CD4-positive, alpha-beta T cell treated with Interleukin-21 for 1 hour (primary cell): ENCODE measurements at places on chromosomes 2 and 18.

GRCh38 chr2:98457045-98457696, 12.5 kb downstream of the INPP4A start:
- DNase-seq, result no peak

- peak; percentile 27 for DNase-seq
These were observed 13.1 kb downstream of the CCDC68 start for GRCh38 chr18:54946149-54946581.

DNA sequence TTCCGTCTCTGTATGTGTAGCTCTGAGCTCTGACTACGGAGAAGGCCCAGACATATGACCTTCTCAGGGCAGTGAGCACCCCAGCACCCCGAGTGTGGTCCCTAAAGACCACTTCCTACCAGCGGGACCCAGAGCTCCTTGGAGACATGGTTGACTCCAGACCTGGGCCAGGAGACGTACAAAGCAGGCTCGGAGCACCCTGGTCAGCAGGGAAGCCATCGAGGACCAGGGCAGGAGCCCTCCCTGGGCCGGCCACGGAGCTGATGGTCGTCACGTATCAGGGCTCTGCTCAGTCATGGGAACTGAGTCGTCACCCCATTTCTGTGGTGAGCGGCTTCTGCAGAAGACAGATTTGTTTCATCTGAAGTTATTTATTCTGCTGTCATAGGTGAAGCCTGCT, 12.8 kb upstream of the NEU4 start:
- no peak for DNase-seq

DNA sequence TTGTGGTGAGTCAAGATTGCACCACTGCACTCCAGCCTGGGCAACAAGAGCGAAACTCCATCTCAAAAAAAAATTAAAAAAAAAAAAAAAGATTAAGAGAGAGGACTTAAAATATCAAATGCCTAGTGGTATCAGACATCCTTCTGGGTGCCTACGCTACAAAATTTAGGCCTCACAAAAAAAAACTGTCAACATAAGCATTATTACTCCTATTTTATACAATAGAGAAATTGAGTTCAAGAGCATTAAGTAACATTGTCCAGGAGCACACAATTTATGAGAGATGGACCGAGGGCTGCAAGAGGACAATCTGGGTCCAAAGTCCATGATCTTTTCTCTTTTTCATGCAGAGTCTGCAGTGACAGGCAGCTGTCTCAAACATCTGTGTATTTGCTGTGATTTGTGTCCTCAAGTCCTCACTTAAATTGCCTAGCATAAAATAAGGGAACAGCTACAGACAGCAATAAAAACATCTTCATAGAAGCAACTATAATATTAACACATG, 62.4 kb downstream of the OSR1 start:
- DNase-seq, result no peak

DNA sequence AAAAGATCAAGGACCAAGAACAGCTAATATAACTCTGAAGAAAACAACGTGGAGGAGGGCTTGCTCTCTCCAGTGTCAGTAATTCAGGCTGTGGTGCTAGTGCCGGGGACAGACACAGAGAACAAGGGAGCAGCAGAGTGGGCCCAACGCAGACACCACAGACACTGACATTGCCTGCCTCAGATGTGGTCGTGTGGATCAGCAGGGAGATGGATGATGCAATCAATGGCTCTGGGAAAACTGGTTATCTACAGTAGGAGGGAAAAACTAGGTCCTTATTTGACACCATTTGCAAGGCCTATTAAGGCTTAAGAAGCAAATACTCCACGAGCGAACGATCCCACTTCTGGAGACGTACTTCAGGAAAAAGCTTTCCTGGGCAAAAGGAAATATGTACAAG, 36.1 kb downstream of the HDLBP start:
- DNase-seq, result no peak

GRCh38 chr18:50398099-50398498, 23.3 kb downstream of the SKA1 start:
- DNase-seq, result no peak

DNA sequence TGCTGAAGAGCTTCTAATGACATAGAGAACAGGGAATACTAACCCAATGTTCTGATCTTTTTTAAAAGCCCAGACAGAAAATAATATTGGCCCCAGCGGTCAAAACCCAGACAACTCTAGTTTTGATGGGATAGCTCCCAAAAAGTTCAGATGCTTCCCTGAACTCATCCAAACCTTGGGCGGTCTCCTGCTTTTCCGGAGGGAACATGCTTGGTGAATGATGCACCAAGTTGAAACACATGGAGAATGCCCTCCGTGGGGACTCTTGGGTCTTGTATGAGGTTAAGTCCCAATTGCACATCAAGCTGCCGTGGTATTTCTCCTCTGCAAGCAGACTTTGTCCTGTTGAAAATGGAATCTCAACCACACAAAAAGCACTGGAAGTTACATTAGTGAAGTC, 120.7 kb upstream of the CTAGE1 start:
- no peak for DNase-seq

GRCh38 chr18:49565612-49566011, 3.8 kb downstream of the LIPG start:
- DNase-seq, result no peak

DNA sequence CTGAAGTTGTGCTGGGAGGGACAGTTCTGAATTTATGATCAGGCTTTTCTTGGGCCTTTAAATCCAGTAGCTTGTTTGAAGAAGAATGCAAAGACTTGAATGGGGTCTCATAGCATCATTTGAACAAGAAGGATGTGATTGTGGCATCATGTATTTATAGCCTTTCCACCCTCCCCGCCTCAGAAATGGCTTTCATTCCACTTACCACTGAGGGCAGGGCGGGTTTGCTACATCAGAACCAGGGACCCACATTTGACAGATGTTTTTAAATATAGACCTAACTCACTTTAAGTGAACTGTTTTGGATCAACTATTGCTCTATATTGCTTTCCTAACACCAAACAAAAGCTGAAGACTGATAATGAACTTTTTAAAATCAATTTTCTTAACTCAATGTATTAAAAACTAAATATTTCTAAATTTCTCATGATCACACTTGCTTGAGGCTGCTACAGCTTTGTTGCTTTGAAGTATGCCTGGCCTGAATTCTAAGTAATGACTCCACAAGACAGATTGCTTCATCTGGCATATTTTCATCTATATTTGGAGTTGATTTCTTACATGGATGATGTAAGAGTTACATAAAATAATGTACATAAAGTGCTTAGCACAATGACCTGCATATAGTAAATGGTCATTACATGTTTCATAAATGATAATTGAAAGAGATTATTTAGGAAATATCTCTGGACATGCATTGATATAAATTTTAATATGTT, 1552.9 kb upstream of the SLC39A10 start:
- DNase-seq, result no peak

- no peak for DNase-seq
These were observed 53.8 kb upstream of the SPTBN1 start for GRCh38 chr2:54402350-54402749.

DNA sequence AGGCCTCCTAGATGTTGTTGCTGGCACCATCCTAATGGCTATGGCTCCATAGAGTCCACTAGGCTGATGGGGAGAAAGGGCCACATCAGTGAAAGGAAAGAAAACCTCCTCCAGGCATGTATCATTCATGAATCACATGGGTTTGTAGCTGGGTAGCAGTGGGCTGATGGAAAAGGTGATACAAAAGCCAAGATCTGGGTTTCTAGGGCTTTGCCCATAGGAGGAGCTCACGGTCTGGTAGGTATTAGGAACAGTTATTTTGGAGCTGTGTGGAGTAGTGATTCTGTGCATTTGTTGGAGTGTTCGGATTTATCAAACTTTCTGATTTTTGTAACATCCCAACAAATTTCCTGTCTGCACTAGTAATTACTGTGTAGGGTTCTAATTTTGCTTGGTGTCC, 259.2 kb downstream of the SLC4A3 start:
- no peak for DNase-seq

DNA sequence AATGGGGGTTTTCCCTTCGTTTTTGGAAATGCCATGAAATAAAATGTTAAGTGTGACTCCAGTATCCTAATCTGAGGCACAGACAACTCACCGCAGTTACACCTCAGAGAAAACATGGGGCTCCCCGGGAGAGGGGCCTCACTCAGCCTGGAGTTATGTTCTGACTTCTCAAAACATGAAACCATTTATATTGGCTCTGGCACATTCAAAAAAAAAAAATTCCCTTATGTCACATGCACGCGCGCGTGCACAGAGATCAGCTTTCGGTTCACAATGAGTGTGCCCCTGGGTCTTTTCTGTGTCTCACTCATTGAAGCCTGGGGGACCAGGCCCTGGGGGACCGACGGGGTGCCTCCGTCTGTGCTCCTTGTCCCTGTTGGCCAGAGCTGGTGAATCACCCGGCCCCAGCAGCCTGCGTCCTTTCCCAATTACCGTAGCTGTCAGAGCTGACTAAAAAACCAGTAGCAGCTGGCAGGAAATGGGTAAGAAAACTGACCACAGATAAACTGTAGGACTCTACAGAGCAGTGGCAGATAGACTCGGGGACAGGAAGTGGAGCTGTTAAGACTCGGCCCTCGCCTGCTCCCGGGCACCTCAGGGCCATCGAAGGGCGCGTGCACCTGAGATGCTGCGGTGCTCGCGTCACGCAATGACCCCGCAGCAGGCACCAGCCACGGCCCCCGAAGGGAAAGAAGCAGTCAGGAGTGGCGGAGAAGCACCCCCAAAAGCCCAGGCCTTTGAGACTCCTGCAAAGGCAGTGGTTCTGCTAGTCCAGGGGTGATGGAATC, 138.3 kb upstream of the ID2 start:
- peak; percentile 64 for DNase-seq

GRCh38 chr2:862731-863466, 87.8 kb upstream of the SNTG2 start:
- no peak for DNase-seq

DNA sequence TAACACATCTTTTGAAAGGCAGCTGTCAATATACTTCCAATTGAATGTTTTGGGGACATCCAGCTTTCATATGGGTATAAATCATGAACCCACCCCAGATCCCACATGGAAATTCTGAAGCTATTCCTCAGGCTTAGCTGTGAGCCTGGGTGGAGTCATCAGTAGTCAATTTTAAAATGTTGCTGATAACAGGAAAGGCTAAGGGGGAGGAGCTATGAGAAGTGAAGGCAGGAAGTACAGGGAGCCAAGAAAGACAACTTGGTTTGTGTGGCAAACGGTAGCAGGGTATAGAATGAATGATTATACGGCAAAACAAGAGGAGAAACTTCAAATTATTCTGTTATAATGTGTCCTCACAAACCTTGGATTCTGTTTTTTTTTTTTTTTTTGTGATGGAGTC, 108.6 kb downstream of the QPCT start:
- DNase-seq, result peak; percentile 42

DNA sequence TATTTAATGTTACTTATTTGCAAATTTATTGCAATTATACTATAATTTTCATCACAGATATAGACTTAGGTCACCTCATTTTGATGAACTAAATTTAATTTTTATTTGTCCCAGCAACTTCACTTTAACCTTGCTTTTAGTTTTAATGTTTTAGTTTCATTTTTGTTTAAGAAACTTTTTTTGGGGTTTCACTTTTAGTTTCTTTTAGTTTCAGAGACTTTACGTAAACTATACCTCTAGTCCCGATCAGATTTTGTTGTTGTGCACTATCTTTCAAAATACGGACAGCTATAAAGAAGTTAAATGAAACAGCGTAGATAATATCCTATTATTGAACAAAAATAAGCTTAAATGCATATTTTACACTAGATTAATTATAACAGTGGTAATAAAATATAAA, 460.5 kb downstream of the ERBB4 start:
- no peak for DNase-seq

DNA sequence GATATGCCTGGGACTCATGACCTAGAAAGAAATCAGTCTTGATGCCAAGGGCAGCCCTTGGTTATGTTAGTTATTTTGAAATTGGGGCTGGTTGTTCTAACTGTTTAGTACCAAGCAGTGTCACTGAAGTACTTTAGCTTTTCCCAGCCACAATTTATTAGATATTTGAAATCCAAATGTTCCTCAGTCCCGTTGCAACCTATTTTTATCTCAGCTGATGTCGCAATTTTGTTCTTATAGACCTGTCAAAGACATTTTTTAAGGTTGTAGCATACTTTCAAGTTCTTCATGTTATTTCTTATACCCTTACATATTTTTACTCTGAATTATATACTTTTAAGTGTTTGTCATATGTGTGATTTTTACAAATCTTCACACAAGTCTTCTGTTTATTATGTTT, 100.1 kb downstream of the LRP1B start:
- DNase-seq, result no peak

DNA sequence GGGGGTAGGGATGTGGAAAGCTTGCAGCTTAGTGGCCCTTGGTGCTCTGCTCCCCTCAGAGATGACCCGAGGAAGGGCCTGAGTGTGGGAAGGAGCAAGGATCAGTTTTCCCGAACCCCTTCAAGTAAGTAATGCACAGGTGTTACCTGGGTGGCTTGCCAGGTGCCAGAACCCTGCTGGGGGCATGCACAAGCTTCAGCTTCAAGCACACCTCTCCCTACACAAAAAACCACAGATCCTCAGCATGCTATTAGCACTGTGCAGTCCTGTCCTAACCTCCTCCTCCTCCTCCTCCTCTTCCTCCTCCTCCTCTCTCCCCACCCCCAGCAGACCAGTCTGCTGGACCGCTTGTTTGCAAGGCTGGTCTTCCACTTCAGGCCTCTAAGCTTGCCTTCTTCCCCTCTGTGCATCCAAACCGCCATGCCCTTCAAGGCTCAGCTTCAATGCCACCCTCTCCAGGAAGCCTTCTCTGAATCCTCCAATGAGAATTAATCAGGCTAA, 114.8 kb downstream of the ACAA2 start:
- no peak for DNase-seq

GRCh38 chr2:148885988-148886387, 11.0 kb downstream of the KIF5C start:
- no peak for DNase-seq

- no peak for DNase-seq
These were observed 355.9 kb downstream of the EIPR1 start for GRCh38 chr2:3021720-3022119.

- DNase-seq, result no peak
These were observed 20.5 kb downstream of the ARHGAP25 start for GRCh38 chr2:68755071-68755470.

- DNase-seq, result no peak
These were observed 508.3 kb downstream of the TSN start for GRCh38 chr2:122263746-122264145.

DNA sequence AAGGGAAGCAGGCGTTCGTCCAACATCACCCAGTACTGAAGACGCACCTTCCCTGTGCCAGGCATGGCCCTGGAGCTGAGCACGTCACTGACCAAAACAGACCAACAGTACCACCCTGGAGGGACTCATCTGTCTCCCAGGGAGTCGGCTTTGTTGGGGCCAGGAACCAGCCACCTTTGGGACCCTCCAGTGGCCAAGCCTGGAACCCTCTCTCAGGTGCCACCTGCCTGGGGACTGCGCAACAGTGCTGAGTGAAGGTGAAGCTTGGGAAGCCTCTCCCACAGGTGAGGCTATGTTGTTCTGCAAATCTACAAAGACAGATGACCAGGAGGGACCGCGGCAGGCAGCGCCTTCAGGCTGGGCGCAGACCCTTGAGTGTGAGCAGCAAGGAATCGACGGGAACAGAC, 91.4 kb upstream of the OTOS start:
- DNase-seq, result no peak

- DNase-seq, result no peak
These were observed 208.2 kb downstream of the SH3RF3 start for GRCh38 chr2:109337221-109337620.
